ENCODE measurements at places on chromosomes 1 and 21.

- no peak for DNase-seq
Measured at GRCh38 chr21:39094087-39094780, 89.0 kb downstream of the PSMG1 start.

- DNase-seq = no peak
Measured at GRCh38 chr1:225710804-225711203, 57.9 kb upstream of the ENAH start.

DNA sequence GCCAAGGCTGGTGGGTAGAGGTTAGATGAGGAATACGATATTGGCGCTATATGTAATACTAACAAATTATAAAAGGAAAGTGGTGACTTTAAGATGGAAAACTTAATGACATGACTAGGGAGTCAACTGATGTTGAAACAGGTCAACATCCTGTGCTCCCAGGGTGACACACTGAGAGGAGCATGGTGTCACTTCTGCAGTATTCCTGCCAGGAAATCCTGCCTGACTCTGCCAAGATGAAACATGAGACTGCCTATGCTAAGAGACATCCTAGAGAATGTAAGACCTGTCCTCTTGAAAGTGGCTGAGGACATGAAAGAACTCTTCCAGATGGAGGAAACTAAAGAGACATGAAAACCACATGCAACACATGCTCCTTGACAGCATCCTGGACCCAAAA, 65.0 kb upstream of the KCND3 start:
- DNase-seq = no peak

DNA sequence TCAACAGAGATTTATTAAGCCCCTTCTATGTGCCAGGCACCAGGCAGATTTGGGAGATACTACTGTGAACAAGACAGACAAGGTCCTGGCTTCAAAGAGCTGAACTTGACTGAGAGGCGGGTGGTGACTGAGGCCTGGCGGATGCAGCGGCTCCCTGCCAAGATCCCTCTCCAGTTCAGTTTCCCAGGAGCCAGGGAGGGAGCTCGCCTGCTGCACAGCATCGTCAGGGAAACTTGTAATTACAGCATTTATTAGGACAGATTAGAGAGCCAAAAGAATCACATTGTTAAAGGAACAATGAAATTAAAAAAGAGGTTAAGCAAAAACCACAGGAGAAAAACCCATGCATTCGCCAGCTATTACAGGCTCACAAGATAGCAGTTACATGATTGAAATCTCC, 55.3 kb downstream of the ETS2 start:
- DNase-seq = no peak

GRCh38 chr21:45699251-45699942, 55.9 kb downstream of the PCBP3 start:
- DNase-seq = no peak

DNA sequence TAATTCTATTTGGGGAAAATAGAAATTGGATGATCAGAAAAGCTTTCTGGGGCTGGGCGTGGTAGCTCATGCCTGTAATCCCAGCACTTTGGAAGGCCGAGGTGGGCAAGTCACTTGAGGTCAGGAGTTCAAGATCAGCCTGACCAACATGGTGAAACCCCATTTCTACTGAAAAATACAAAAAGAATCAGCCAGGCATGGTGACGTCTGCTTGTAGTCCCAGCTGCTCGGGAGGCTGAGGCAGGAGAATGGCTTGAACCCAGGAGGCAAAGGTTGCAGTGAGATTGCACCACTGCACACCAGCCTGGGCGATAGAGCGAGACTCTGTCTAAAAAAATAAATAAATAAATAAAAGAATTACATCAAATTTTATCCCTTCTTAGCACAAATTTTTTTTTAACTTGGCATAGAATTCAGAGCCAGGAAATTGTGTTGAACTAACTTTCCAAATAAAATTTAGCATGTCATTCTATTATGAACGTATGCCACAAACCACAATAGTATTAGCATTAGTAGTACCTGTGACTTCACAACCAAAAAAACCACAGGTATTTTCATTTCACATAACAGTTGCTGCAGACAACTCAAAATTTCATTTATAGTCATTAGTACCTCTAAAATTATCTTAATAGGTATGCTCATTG, 4.5 kb upstream of the ANKRD13C start:
- DNase-seq = no peak

DNA sequence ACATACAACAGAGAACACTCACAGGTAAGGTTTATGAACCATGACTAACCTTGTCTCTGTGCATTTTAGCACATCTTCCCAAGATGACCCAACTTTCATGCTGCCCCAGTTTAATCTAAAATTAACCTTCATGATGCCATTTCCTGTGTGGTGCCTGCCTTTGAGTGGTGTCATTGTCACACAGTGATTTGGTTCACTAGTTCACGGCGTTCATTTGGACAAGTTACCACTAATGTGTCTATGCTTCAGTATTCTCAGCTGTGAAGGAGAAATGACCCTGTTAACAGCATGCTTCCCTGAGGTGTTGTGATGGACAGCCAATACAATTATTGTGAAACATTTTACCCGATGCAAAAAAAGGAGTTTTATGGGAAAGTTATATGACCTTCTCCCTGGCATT, 693.1 kb downstream of the RWDD3 start:
- DNase-seq = no peak

- DNase-seq = no peak
Measured at GRCh38 chr1:162697140-162697895, 65.1 kb downstream of the DDR2 start.

DNA sequence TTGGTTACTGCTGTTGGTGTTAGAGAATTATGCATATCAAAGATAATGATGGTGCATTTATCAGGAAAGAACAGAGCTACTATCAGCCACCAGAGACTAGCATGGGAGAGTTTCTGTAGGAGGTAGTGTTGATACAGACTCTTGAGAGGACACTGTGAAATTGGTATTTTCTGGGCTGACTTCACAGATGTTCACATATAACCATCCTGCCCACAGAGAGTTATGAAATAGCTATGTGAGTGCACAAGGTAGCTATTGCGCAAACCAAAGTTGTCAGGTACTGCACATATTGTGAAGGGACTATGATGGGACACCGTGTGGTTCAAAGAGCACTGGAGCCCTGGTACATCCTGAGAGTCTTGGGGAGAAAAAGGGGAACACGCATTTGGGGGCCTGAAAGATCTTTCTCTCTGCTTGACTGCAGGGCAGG, 1.4 kb upstream of the TLCD4 start:
- DNase-seq = no peak

- no peak for DNase-seq
Measured at GRCh38 chr1:71232786-71233185, 152.0 kb upstream of the ZRANB2 start.

DNA sequence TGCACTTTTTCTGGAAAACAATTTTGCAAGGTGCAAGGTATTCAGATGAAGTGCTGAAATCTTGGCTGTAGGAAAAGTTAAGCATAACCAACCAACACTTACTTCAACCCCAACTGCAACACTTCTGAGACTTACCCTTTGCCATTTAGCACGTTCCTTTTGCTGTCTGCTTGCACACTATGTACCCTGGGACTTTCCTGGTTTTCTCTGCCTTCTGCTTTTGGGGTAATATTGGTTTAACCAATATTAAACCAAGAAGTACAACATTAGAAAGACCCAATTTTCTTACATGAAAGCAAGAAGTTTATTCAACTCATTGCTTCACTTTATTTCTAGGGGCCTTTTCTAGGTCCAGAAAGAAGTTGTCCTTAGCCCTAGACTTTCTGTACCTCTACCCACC, 193.0 kb downstream of the HLX start:
- no peak for DNase-seq
